ENCODE measurements at places on chromosomes 16 and 17. TPM values are rescaled to one million over a fixed set of nuclear protein-coding genes. Genes with fewer than 3 reads are reported as not detected.

- DNase-seq: no peak
These were observed 265.5 kb upstream of the CCL2 start for GRCh38 chr17:33989361-33990148.

GRCh38 chr17:5701381-5701780 lies 117.1 kb upstream of the NLRP1 start:
- no peak for DNase-seq

DNA sequence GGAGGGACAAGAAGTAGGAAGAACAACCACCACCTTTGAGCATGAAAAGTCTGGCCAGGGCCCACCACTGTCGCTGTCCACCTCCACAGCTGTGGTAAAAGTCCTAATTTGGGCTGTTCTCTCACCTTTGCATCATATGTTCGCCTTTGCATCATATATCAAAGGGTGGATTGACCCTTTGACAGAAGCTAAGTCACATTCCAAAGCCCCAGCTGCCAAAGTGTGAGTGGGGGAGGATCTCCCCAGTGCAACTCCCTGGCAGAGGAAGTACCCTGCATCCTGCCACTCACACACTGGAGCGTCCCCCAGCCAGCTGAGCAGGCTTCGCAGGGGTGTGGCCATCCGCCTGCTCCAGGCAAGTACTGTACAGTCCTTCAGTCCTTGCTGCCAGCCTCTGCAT lies 12.7 kb upstream of the SPECC1 start:
- peak; percentile 41 for DNase-seq

GRCh38 chr17:45260204-45260783 lies 1.6 kb downstream of the SPATA32 start:
- no peak for DNase-seq

ZDHHC1 gene
- total RNA-seq: 6.7 TPM

All from hematopoietic multipotent progenitor cell (in vitro differentiated cells).